ENCODE measurements at places on chromosomes 2 and 18.

DNA sequence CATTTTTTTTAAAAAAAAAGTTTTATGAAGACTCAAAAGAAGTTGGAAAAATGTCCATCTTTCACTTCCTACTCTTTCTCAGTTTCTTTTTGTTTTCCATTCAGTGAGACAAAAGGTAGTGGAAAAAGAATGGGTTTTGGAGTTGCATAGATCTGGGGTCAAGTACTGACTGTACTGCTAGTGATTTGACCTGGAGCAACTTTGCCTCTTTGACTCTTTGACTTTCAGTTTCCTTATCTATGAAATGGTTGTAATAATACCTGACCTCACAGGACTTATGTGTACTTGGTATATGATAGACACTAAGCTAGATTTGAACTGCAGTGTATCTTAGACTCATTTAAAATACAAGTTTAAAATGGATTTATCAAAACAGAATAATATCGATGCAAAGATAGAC, 3.5 kb upstream of the KCNE4 start:
- no peak for DNase-seq

- DNase-seq, result peak; percentile 26
Measured at GRCh38 chr18:70289351-70290312, 787 bp downstream of the SOCS6 start.

DNA sequence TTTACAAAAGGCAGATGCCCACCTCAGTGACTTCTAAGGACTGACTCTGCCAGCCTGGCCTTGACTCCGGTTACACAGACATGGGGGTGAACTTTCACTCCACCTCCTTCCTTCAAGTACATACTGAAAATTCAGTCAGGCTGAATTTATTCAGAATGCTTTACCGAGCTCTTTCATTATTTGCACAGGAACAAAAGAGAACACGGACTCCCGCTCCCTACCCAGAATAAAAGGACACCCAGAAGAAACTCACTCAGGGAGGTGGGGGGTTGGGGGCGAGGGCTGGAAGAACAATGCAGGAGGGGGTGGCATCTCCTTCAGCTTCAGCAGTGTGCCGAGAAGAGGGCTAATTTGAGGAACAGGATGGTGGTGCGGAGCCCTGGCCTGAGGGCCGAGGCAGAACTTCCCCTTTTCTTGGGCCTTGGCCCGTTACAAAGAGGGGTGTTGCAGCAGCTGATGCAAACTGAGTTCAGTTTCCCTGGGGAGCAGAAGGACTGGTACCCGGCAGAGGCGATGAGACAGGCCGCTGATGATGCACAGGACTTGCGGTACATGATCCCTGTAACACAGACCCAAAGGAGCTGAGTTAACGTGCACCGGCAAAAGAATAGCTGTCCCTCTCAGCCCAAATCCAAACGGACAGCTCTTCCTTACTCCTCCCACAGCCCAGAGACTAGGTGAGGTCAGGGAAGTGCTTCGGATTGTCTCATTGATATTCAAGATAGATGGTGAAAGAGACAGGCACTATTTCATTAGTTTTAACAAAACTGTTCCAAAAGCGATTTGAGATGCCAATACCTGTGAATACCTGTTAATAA, 24.1 kb downstream of the LYPD1 start:
- no peak for DNase-seq

DNA sequence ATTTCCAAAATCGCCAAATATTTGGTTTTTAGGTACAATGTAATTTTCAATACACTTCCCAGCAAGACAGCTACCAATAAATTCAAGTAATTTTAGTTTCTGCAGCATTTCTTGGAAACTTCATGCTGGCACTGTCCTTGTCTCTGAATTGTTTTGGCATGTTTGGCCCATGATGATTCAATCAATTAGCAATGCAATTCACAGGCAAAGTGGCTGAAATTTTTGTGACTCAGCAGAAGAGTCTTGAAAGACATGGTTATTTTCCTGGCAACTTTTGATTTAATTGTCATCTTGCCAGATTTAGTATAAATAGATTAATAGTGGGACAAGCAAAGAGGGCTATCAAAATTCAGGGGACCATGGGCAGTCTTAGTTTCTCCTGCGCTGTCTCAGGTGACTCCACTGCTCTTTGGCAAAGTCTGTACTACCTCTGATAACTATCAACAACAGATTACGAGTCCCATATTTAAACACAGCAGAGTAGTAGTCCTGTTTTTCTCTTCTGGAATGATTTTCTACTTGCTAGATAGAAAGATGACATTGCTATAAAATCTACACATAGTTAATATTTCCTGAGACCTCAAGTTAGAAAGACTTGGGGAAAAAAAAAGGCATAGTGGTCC, 88.9 kb upstream of the CYP26B1 start:
- DNase-seq, result no peak

- DNase-seq, result no peak
Measured at GRCh38 chr2:151900331-151900730, 72.1 kb upstream of the ARL5A start.

DNA sequence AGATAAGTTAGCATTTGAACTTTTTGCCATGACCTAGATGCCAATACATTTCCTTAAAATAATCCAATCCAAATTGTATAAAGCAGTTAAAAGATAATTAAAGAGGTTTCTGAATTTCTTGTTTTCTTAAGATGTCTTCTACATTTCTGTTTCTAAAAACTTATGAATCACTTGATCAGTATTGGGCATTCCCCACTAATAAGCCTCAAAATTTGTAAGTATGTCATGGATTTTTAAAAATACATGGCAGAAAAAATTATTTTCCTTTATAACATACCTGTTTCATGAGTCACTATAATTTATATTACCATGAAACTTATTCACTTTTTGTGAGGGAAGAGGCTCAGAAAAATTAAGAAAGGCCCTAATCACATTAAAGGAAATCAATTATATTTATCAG, 90.3 kb upstream of the TFPI start:
- DNase-seq, result no peak

- no peak for DNase-seq
Measured at GRCh38 chr2:234864506-234864905, 87.3 kb upstream of the SH3BP4 start.

DNA sequence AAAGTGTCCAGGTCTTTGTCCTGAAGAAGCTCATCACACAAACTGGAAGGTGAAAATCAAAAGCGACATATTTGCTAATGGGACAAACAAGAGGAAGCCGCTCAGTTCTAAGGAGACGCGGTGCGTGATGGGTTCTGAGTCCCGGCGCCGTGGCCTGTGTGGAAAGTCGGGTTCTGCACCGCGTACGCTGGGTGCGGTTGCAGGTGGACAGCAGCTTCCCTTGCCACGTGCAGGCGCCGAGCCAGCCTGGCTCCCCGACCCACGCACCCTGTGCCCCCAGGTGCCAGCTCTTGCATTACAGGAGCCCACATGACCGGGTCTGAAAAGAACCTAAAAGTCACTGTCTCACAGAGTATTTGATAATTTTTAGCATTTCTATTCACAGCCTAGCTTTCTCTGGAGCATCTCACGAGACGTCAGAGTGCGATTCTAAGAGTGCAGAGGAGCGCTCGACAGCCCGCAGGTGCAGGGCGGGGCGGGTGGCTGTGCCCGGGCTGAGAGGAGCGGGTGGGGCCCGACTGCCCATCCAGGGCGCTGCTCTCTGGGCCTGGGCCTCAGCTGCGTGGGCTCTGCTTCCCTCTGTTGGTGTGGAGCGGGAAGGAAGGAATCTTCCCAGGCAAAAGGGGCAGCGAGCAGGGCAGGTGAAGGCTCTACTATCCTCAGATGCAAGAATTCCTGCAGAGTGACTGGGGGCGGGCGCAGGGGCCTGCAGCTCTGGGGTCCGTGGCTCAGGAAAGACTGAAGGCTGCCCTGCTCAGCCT, 39.4 kb downstream of the MYT1L start:
- DNase-seq, result no peak

DNA sequence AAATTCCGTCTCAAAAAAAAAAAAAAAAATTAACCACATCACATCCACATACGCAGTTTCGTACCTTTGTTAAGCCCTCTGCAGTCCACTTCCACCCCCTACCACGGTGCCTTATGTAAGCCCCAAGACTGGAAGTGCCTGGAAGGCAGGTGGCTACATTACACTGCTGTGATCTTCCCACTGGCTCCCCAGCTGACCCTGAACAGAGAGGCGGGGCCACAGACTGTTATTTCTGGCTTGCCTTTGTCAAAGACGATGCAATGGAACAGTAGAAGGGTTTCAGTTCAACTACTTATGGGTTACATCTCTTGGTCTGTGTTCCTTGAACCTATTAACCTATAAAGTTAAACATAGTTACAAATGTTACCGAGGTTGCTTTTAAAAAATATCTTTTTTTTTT, 15.7 kb upstream of the COX7A2L start:
- no peak for DNase-seq

DNA sequence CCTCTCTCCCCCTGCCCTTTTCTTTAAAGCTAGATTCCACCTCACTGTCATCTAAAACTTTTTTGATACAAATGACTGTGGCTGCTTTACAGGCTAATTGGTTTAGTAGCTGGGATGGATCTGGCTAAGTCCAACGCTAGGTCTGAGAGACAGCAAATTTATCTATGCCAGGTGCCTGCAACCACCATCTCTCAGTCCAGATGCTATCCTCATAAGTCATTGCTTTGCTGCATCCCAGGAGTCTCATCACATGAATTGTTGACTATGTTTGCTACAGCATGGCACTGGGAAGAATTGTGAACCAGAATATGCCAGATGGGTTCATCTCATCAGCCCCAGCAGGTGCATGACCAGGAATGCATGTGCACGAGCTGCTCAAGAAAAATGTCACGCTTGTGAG, 100.0 kb upstream of the PID1 start:
- DNase-seq, result no peak

GRCh38 chr2:74428675-74429074, 7.1 kb downstream of the WDR54 start:
- no peak for DNase-seq

DNA sequence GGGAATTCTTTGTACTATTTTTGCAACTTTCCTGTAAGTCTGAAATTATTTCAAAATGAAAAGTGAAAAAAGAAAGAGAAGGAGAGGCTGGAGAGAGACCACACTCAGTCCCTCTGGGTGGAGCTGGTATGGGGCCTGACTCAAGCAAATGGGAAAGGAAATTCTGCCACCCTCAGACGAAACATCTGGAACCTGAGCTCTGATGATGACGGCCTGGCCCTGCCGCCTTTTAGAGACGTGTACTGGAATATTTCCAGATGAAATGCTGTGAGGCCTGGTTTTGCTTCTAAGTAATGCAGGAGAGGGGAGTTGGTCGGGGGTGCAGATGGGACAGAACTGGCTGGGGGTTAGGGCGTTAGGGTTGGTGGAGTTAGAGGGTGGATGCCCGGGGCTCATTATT, 57.4 kb upstream of the GLI2 start:
- no peak for DNase-seq

DNA sequence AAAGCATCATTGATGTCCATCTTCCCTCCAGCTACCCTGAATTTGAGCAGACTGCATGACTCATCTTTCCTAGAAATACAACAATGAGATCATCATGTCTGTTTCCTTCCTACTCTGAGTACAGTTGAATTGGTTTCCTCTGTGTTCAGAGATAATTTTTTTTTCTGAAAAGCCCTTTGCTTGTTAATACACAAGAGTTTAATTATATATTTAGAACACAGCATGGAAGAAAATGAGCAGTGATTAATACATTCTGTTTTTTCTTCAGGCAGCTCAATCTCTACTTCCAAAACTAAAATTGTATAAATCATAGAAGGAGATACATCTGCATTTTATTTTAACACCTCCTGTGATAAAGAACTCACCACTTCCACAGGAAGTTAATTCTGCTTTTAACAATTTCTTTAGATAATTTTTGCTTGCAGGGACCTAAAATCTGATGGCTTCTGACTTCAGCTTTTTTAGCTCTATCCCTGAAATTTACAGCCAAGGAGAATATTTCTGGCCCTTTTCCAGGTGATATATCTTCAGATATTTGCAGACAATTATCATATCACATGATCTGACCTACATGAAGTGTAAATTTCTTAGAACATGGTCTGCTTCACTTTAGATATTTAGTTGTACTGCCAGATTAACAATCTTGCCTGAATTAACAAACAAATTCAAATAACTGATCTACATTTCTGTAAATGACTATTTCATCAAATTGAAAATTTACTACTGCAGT, 249.0 kb downstream of the TRIB2 start:
- no peak for DNase-seq

GRCh38 chr18:9673296-9674251, 34.5 kb upstream of the RAB31 start:
- DNase-seq, result peak; percentile 54

- no peak for DNase-seq
Measured at GRCh38 chr2:233464531-233465240, 101.9 kb downstream of the USP40 start.

GRCh38 chr2:30269771-30270145, 38.4 kb downstream of the LBH start:
- DNase-seq, result no peak
